Left renal cortex interstitium (tissue), 4 donors: ENCODE measurements at places on chromosomes 1 and 21.

GRCh38 chr1:234538930-234539649 is 60.1 kb upstream of the TARBP1 start:
- DNase-seq, result no peak

- no peak for DNase-seq
Measured at GRCh38 chr1:1307261-1307922, 338 bp downstream of the ACAP3 start.

GRCh38 chr1:206694171-206695124 is 9.7 kb downstream of the MAPKAPK2 start:
- no peak for DNase-seq

GRCh38 chr1:218478336-218478735 is 133.2 kb downstream of the TGFB2 start:
- no peak for DNase-seq

DNA sequence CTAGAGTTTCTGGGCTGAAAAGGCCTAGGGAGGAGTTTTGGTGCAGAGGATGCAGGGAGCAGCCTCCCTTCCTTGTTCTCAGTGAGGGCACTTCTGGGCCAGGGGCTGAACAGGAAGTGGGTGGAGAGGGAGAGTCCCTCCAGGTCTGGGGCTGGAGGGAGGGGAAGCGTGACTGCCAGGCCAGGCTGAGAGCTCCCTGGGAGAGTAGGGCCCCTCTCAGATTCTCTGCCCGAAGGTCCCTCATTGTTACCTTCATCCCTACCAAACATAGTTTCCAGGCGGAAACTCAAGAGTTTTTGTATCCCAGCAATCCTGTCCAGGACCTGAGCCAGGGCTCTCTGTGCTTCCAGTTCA is 36.8 kb downstream of the CITED4 start:
- DNase-seq, result no peak

GRCh38 chr1:151831605-151832004 is at the start of gene RORC:
RORC (minus strand) TSS chr1:151831802; CDS start chr1:151831764, 38 bp downstream.
- no peak for DNase-seq

DNA sequence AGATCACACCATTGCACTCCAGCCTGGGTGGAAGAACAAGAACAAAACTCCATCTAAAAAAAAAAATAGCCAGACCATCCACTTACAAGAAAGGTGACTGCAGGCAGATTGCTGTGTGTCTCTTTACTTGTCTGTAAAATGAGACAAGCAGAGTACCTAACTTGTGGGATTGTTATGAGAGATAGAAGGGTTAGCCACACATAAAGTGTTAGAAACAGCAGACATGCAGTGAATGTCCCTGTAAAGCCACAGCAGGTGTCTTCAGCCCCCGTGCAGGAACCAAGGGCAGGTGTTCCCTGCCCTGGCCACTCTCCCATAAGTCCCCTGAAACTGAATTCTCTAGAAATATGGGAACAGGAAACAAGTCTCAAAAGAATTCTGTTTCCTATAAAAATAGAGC is 40.8 kb upstream of the EFHD2 start:
- DNase-seq, result no peak

- DNase-seq, result no peak
Measured at GRCh38 chr21:15301736-15302135, 236.9 kb upstream of the NRIP1 start.

DNA sequence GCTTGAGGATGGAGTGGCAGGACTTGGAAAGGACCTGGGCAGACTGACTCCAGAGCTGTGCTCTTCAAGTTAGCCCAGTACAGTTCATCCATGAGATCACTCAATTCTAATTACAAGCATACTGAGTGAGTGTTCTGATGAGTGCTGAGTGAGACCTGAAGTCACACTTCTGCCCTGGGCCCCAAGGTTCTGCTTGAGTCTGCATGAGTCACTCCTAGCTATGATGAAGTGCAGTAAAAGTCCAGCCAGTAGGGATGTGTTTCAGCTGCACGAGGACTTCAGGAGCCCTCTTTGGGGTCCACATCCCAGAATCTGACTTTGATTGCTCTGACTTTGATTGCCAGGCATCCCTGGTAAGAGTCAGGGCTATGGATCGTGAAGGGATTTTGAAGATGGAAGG is 35.8 kb downstream of the PLEKHA6 start:
- DNase-seq, result no peak

DNA sequence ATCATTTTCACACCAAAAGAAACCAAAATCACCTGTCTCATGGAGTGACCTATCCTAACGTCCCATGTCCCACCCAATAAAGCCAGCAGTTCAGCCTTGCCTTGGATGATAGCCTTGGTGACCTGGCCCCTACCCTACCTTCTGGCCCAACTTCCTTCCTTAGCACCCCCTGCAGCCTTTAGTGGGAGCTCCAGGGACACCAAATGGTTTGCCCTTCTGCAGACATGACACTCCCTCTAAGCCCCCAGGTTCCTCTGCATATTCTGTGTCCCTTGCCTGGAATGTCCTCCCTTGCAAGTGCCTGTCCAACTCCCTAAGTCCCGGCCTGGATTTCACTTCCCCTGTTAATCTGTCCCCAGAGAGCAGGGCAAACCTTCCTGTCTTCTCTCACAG is 2.2 kb downstream of the SLFNL1 start:
- DNase-seq, result no peak
